Activated T-helper 17 cell treated with anti-CD3 and anti-CD28 coated beads, Interleukin-2, amount 50 U/mL, for 72 hours (primary cell): ENCODE measurements at places on chromosomes 7 and 10. TPM values are rescaled to one million over a fixed set of nuclear protein-coding genes. Genes with fewer than 3 reads are reported as not detected.
A peak's percentile ranks its signal among the peaks of the same experiment; 100 is the strongest.

NEUROD6 gene
- not detected for total RNA-seq

TMEM139 gene
- total RNA-seq, result 1.9 TPM

- no peak for ATAC-seq
These were observed 3.4 kb downstream of the STAMBPL1 start for GRCh38 chr10:88883448-88883809.

DNA sequence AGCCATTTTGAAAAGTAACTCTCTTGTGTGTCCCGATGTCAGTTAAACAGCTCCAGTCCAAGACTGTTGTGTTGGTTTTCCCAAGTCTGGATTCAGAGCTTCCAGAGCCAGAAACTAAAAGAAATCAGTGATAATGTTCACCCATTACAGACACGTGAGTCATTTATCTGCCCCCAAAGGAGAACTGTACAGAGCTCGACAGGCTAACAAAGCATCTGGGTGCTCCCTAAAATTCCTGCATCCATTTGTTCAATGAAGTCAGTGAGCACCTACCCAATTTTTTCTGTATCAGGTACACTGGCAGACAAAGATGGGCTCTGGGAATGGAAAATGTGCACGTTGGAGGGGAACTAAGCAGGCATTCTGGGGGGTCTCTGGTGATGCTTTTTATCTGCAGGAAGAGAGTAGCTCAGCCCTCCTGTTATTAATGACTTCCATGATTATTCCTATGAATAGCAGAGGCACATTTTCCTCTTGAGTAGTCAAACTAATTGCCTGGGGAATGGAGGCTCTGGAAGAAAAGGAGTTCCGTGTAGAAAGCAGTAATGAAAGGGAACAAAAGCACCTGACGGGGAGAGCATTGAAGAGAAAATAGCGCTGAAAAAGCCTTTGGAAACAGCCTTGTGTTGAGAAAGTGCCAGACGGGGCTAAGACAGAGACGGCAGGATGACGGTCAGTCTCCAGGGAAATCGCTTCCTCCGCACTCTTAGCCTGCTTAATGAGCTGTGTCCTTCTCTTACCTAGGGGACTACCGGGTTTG is 75.3 kb downstream of the GAD2 start:
- ATAC-seq, result no peak

DNA sequence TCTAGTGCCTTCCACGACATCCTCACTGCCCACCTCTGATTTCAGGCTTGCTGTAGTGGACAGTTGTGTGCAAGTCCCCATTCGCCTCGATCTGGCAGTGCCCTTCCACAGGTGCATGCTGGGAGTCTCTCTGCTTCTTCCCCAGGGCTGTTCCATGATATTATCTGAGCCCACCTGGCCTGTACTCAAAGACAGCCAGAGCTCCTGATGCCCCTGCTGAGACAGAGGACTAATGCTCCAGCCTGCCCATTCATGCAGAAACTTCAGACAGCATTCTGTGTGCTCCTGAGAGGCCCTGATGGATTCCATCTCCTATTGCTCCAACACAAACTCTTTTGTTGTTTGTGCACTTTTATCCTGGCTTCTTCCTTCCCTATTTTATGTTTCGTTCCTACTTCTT is 164.8 kb upstream of the PRSS58 start:
- no peak for ATAC-seq

DNA sequence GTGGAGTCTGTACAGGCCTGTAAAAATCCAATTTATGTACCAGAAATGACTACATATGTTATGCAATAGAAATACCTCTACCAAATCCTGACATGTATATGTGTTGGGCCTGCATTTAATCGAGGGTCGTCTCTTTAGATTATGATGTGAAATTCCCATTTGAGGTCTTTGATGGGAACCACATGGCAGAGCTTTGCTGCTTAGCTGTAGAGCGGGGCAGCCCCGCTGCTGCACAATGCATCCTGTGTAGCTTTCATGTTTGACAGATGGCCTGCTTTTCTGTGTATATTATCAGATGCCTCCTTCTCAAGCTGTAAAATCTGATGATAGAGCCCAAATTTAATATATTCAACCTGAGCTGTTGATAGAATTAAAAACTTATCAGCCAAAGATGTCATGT is 65.8 kb downstream of the RAB18 start:
- no peak for ATAC-seq

NUTM2E gene
- total RNA-seq, result not detected

GRCh38 chr7:95242266-95242665 is 82.1 kb downstream of the PON1 start:
- ATAC-seq, result no peak

DNA sequence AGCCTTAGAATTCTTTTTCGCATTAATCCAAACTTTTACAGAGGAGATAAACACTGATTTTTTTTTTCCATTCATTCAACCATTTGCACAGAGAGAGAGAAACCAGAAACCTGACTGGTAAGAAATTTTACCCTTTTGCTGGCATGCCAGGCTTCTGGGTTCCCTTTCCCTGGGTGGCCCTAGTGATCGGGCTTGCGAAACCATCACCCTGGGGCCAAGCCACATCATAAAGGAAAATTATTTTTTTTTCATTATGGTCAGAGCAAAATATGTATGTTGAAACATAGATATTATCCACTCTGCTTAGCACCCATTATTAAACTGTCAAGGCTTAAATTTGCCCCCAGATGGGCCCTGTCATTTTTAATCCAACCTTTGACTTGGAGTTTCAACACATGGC is 55.4 kb upstream of the INHBA start:
- no peak for ATAC-seq

ENKUR gene
- not detected for total RNA-seq

TLX1 gene
- total RNA-seq, result not detected

SPDYE2B gene
- total RNA-seq, result not detected

DNA sequence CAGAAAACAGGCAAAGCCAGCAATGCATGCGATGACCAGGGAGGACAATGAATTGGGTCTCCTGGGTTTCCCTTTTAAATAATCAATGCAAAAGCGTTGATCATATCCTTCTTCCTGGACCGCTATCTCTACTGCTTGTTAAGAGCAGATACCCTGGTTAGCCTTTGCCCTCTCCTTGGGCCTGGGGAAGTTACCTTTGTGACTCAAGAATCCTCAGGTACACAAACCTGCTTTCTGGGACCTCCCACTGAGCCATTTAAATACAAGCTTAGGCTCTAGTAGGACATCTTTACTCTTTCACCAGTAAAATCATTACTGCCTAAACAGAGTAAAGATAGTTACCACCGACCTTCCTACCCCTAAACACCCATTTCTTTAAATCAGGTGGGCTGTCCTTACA is 173.9 kb downstream of the WNT2 start:
- no peak for ATAC-seq

SLC13A4 gene
- not detected for total RNA-seq

FAM25G gene
- not detected for total RNA-seq

LIPK gene
- total RNA-seq, result not detected

- ATAC-seq, result no peak
These were observed 50.6 kb downstream of the NKX6-2 start for GRCh38 chr10:132735341-132735775.

SLC13A1 gene
- not detected for total RNA-seq

- no peak for ATAC-seq
These were observed 118.2 kb downstream of the CUX1 start for GRCh38 chr7:101935521-101936141.

PILRA gene
- 7.0 TPM for total RNA-seq

ODAD2 gene
- 0.08 TPM for total RNA-seq

OR2AE1 gene
- 0.82 TPM for total RNA-seq

PLPP4 gene
- not detected for total RNA-seq

GRCh38 chr10:62907470-62908212 is 91.5 kb upstream of the EGR2 start:
- no peak for ATAC-seq

WDFY4 gene
- total RNA-seq, result 0.35 TPM

C10orf143 gene
- 2.0 TPM for total RNA-seq

DNA sequence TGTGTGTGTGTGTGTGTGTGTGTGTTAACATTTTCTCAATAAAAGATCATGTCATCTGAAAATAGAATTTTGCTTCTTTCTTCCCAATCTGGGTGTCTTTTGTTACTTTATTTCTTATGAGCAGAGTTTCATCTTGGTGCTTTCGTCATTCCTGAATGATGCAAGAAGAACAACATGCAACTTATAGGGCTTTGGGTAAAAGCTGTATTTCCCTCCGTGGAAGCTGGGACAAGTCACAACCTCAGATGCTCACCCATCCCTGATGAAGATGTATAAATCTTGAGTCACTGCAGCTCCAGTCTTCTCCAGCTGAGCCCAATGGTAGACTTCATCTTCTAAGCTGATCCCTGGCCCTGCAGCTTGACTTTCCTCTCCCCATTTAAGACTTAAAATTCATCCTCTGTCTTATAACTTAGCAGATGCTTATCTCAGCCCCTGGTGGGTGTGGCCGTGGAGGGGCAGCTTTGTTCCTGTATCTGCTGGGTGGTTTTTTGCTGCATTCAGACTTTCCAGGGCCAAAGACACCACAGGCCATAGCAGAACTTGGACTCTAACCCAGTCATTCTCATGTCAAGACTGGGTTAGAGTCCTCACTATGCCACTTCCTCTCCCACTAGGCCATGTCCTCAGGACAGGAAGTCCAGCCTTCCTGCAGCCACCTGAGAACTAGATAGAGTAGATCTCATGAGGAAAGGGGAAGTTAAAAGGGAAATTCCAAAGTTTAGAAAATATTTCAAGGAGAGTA is 356.4 kb downstream of the TNS3 start:
- ATAC-seq, result no peak

- ATAC-seq, result no peak
These were observed 108.2 kb upstream of the FAM13C start for GRCh38 chr10:59470570-59470969.

UCMA gene
- not detected for total RNA-seq

GRCh38 chr10:51524041-51524440 is 175.4 kb downstream of the CSTF2T start:
- ATAC-seq, result no peak

- no peak for ATAC-seq
These were observed 2.8 kb downstream of the LZTS2 start for GRCh38 chr10:101002456-101002855.

DNA sequence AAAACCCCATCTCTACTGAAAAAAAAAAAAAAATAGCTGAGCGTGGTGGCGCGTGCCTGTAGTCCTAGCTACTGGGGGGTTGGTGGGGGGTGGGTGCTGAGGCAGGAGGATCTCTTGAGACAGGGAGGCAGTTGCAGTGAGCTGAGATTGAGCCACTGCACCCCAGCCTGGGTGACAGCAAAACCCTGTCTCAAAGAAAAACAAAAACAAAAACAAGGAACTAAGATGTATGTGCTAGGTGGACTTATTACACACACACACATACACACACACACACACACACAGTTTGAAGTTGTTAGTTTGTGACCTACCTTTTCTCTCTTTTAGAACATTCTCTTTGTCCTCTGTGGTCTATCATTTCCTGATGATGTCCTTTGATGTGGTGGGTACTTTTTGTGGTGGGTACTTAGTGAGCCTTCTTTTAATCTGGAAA is 53.5 kb downstream of the EXOC6 start:
- ATAC-seq, result peak; percentile 69

SPRN gene
- total RNA-seq, result not detected

CH25H gene
- not detected for total RNA-seq

GRID2IP gene
- total RNA-seq, result 0.32 TPM

DNA sequence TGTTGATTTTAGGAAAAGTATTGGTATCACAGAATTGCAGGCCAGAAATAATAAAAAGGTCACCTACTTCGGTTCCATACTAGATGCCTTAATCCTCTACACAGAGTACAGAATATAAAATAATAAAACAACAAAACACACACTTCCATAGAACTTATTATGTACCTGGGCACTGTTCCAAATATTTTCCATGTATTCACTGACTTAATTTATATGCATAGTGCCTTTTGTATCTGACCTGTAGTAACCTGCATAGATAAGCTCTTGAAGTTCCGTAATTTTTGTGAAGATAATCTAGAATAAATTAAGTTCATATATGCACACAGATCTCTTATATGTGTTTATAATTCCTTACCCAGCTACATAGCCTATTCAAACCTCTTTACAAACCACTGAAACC is 78.3 kb downstream of the RAPGEF5 start:
- ATAC-seq, result no peak

DNA sequence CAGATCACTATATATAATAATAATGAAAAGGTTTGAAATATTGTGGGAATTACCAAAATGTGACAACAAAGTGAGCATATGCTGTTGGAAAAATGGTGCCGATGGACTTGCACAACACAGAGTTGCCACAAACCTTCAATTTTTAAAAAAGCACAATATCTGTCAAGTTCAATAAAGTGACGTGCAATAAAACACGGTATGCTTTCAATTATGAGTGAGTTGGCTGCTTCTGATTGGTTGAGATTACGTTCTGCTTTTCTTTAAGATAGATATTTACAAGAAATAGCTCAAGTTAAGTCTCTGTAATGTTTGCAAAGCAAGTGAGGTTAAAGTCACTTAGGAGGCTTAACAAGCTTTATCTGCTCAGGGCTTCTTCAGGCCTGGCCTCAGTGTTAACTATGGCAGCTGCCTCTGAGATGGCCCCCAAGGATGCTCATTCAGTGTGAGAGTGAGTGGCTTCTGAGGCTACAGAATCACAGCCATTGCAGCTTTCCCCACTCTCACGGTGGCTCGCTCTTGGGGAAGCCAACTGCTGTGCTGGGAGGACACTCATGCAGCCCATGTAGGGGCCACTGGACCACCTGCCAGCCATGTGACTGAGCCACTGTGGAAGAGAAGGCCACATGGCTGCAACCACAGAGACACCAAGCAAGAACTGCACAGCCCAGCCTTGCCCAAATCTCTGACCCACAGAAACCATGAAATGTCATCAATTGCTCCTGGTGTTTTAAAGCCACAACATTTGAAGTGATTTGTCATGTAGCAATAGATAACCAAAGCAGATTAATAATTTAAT is 78.3 kb upstream of the TMEM72 start:
- ATAC-seq, result no peak

GRCh38 chr7:664997-665735 is 61.3 kb upstream of the DNAAF5 start:
- ATAC-seq, result no peak

GRCh38 chr7:50418526-50419290 is 31.4 kb downstream of the FIGNL1 start:
- no peak for ATAC-seq

AUTS2 gene
- 20.1 TPM for total RNA-seq

GRCh38 chr10:68489919-68490318 is 18.1 kb upstream of the DNA2 start:
- peak; percentile 32 for ATAC-seq

- no peak for ATAC-seq
These were observed 1024.8 kb upstream of the AUTS2 start for GRCh38 chr7:68573271-68574005.

GTPBP10 gene
- total RNA-seq, result 30.4 TPM

OR6V1 gene
- total RNA-seq, result not detected

PKD2L1 gene
- 0.30 TPM for total RNA-seq

JCAD gene
- 0.58 TPM for total RNA-seq

GRCh38 chr7:21028599-21028998 is 241.9 kb upstream of the SP8 start:
- no peak for ATAC-seq

- no peak for ATAC-seq
These were observed 60.8 kb downstream of the ADRA2A start for GRCh38 chr10:111137587-111137986.

- no peak for ATAC-seq
These were observed 142.2 kb downstream of the NRCAM start for GRCh38 chr7:108314049-108314448.
